ENCODE measurements at places on chromosomes 12 and 14.

GRCh38 chr12:91920276-91920675 is 225.4 kb downstream of the BTG1 start:
- no peak for DNase-seq

- no peak for DNase-seq
Measured at GRCh38 chr12:57554453-57554852, 4.6 kb downstream of the KIF5A start.

DNA sequence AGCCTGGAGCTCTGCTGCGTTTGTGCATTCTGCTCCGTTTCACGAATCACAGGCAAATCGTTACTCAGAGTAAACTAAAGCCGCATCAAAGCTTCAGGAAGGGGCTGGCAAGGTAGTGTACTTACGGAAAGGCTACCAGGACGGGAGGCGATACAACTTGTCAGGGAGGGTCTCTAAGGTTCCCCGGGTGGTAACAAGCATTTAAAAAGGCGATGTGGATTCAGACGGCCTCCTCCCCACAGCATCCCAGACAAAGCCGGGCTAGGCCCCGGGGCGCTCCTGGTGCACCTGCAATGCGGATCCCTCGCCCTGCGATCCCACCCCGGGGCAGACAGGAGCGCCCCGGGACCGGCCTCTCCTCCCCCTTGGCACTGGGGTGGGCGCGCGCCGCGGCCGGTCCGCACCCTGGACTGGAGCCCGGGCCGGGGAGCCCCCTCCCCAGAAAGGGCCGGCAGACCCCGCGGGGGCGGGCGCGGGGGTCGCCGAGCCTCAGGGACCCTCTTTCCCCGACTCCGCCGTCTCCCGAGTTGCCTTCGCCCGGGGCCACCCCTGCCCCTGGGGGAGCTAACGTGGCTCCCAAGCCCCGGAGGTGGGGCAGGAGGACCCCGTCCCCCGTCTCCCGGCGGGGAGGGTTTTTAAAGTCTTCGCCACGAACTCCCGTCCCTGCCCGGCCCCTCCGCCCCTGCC is 718 bp downstream of the CCDC92 start:
- DNase-seq: peak; percentile 21

GRCh38 chr12:30152705-30153104 is 369.0 kb upstream of the TMTC1 start:
- no peak for DNase-seq

DNA sequence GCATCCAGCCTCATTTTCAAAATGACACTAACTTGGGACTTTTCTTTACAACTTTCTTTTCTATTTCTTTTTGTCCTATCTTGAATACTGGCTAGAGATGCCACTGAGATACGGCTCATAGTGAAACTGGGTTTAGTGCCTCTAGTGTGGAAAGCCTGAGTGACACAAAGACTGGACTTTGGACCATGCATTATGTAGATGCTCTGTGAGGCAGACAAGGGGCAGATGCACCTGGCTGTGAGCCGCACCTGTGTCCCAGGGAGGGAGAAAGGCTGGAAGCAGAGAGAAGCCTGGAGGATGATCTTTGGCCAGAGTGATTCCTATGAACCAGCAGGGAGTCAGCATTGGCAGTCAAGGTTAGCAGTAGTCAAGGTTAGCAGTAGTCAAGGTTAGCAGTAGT is 852.3 kb upstream of the TMEM132C start:
- DNase-seq: no peak

DNA sequence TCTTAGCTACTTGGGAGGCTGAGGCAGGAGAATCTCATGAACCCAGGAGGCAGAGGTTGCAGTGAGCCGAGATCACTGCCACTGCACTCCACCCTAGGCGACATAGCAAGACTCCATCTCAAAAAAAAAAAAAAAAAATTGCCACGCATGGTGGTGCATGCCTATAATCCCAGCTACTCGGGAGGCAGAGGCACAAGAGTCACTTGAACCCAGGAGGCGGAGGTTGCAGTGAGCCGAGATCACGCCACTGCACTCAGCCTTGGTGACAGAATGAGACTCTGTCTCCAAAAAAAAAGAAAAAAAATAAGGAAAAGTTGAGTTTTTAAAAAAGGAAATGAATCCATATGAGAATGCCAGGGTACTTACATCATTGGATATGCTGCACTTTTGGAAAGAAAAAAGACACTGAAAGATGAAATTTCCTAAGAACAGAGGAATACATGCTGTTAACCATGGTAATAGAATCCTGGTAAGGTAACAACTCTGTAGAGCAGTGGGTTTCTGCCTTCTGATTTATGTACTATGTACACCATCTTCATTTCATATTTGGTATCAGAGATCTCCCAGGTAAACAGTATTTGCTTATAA is 222.7 kb downstream of the ERC1 start:
- DNase-seq: no peak

GRCh38 chr14:60184905-60185555 is 19.8 kb upstream of the DHRS7 start:
- DNase-seq: no peak

Measured in prostate gland (tissue), 2 donors.